Stimulated activated naive CD8-positive, alpha-beta T cell treated with anti-CD3 and anti-CD28 coated beads, Interleukin-15, Interleukin-2, amounts not matched to agents 100 U/mL and 50 U/mL, for 24 hours (primary cell): ENCODE measurements at places on chromosomes 2 and 18.

DNA sequence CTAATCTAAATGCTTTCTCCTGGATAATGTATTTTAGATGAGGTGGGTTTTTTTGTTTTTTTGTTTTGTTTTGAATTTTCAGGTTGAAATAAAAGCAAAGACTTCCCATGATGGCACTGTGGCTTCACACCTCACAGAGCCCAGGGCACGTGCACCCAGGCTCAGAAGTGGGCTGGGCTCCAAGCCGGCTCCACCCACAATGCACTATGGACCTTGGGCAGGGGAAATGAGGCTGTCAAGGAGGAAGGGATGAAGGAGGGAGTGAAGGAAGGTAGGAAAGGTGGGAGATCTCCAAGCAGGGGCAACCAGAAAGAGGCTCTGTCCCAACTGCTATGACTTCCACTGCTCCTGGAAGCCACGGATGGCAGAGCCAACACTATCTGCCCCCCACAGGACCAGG is 60.4 kb downstream of the BIN1 start:
- DNase-seq: no peak

- no peak for DNase-seq
Measured at GRCh38 chr2:10655499-10656225, 34.1 kb downstream of the NOL10 start.

GRCh38 chr2:30481323-30481800 is 34.3 kb downstream of the LCLAT1 start:
- DNase-seq: no peak

- no peak for DNase-seq
Measured at GRCh38 chr2:64743739-64744330, 90.1 kb upstream of the SERTAD2 start.

GRCh38 chr2:98502556-98503335 is 58.1 kb downstream of the INPP4A start:
- no peak for DNase-seq
